Caudate nucleus (tissue), 63 donors: ENCODE measurements at places on chromosomes 13 and 19.

- no peak for DNase-seq
These were observed 13.1 kb upstream of the MZF1 start for GRCh38 chr19:58586133-58586765.

- no peak for DNase-seq
These were observed 115.5 kb downstream of the GGACT start for GRCh38 chr13:100473087-100473486.

DNA sequence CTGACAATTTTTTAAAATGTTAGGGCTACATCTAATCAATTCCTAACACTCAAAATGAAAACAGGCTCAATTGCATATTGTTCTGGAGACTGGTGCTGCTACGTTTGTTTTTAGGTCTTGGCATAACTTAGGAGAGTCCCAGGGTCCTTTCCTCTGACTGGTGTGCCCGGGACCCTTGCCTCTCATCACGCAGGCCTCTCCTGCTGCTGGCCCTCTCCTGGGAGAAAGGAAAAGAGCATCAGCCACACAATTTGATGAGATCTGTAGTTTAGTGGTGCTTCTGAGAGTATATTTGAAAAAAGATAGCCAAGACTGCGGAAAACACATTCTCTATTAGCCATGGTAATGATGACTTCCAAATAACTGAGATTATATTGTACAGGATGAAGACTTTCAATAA is 380.0 kb downstream of the KLF12 start:
- no peak for DNase-seq

DNA sequence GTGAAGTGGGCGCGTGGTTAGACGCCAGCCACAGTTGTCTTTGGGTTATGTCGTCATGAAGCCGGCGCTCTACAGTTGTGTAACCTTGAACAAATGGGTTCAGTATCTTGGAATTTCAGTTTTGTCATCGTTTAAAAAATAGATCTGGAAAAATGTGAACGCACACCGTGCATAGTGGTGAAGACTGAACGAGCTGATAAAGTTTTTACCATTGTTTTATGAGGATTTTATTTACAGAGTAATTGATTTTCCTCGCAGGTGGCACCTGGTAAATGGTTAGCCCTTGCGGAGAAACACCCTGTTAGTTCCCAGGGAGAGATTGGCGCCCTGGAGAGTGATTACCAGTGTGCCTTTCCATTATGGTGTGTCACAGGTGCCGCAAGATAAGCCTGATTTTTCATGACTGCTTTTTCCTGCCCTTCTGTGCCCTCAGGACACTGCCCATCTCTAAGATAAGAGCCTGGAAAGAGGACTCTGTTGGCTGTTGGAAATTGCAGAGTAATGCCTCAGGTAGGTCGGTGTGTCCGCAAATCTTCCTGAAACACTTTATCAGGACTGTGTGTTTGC is 577 bp downstream of the ZNF181 start:
- no peak for DNase-seq
